Activated T-helper 1 cell treated with anti-CD3 and anti-CD28 coated beads, Interleukin-2, amount 50 U/mL, for 16 hours (primary cell): ENCODE measurements at places on chromosomes 5 and 9.

GRCh38 chr5:142615948-142616347 lies 69.9 kb downstream of the FGF1 start:
- DNase-seq = no peak

GRCh38 chr5:114695292-114695904 lies 333.5 kb downstream of the KCNN2 start:
- no peak for DNase-seq

DNA sequence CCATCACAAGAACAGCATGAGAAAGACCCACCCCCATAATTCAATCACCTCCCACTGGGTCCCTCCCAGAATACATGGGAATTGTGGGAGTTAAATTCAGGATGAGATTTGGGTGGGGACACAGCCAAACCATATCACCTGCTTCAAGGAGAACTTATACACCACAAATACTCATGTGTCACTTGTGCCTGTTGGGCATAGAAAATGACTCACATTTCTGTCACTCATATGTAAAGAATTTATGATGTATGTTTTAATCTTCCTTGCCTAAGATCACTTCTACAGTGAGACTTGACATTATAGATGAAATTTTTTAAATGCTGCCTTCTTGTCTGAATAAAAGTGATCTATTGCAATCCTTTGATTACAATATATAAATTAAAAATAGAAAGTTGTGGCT lies 23.0 kb upstream of the PRDM6 start:
- DNase-seq = no peak

DNA sequence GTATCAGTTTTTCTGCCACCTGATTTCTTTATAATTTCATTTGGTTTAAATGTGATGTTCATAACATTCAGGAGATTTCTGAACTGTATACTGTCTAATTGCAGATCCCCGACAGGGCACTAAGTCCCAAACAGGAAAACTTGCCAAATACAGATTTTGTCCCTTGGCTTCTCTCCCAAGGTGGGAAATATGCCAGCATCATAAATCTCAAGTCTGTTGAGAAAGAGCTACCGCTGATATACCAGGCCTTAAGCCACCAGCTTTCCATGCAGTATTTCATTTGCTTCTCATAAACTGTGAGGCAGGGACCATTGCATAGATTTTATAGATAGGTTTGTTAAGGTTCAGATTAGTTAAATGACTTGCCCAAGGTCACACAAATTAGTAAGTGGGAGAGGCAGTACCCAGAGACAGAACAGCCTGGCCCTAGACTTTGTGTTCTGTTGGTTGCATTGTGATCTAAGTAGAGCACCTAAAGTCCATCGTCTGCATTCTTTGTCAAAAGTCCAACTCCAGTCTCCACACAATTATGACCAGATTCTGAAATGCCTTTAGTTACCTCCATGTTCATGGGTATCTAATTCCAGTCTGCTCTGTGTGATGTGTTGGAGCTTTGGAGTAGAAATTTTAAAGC lies 16.2 kb downstream of the GPR21 start:
- DNase-seq = no peak

- no peak for DNase-seq
Observed at GRCh38 chr9:135103931-135104639, 16.6 kb downstream of the OLFM1 start.

DNA sequence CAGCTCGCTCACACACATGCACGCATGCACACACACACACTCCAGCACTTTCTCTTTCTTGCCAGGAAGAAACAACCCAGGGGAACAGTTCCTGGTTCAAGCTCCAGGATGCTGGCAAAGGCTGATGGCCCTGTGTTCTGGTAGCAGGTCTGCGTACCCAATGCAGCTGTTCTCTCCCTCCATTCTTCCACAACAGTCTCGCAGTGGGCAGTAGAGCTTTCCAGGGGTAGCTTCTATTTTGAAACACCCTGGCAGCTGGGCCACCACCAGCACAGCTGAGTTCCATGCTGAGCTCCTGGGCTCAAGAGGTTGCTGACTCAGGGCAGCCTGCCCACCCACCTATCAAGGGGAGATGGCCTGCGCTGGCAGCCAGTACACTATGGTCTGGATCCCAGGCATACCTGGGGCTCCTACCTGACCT lies 4.7 kb downstream of the VDAC1 start:
- DNase-seq = no peak

GRCh38 chr5:137888466-137888862 lies 793 bp upstream of the PKD2L2 start:
- no peak for DNase-seq

- DNase-seq = no peak
Observed at GRCh38 chr5:32909207-32909606, 198.1 kb downstream of the NPR3 start.

- DNase-seq = no peak
Observed at GRCh38 chr5:125298746-125299379, 552.4 kb upstream of the ZNF608 start.

DNA sequence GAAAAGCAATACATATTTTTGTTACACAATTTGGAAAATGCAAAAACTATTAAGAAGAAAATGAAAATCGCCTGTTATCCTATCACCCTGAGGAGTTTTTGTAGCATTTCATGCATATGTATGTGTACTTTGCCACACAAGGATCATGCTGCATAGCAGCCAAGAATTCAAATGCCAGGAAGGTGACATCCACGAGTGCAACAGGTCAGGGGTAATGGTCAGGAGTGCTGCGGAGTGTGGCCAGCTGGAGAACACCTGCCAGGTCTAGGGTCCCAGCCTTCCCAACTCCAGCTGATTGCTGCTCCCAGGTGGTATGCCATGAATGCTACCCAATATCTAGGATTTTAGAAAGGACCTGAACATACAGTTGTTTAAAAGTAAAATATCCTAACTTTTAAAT lies 617.1 kb downstream of the PRELID2 start:
- DNase-seq = no peak

DNA sequence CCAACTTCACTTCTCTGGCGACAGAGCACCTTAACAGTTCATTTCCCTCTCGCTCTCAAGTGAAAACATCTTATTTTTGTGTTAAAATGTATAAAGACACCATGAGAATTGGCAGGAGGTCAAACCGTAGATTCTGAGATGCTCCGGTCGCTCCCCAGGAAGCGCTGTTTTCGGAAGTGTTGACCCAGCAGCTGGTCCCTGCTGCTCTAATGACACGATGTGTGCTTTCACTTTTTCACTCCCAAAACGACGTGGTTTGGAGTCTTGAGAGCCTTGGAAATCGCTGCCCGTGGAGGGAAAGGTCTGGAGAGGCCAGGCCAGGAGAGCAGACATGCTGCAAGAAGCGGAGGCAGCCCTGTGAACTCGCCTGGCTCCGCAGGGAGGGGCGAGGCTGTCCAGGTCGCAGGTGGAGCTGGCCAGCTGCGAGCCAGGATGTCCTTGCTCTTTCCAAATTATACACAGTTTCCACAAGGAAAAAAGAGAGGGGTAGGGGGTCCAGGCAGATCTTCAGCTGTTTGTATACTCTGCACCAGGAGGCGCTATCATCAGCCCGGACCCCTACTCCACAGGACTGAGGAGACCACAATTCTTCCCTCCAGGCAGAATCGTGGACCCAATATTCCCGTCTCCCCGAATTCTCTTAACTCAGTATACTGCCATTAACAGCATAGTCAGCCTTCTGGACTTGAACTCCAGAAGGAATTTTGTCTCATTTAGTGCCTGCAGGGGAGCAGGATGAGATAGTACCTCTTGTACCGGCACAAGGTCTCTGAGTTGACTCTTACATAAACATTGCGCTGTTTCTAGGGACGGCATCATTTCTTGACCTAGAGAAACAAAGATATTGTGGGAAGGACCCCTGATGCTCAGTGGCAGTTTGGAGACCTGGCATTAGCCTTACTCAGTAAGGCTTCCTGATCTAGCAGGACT lies 248.6 kb upstream of the ANKRD55 start:
- no peak for DNase-seq
